ENCODE measurements at places on chromosomes 2 and 18.

DNA sequence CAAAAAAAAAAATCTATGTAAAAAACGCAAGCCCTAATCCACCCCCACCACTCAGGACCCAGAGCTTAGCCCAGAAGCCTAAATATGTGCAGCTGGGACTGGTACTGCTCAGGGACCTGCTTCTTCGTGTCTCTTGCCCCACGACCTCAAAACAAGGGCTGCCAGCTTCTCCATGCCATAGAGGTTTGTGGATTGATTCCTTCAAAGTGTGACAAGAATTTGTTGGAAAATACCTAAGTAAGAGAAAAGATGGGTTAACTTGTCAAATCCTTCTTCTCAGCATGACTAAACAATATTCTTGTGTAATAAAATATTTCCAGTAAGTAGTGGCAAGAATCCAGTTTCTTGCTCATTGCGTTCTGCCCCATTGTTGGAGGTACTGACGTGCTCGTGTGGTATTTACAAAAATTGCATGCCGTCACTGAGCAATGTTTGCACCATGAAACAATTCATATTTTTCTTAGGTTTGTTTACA, 825 bp upstream of the SCYGR1 start:
- no peak for DNase-seq

GRCh38 chr18:65936678-65937077, 185.9 kb downstream of the CDH7 start:
- no peak for DNase-seq

GRCh38 chr2:238912228-238912915, 64.5 kb downstream of the TWIST2 start:
- DNase-seq: no peak

- no peak for DNase-seq
These were observed 81.6 kb downstream of the PTGR3 start for GRCh38 chr18:75127143-75128021.

GRCh38 chr2:169301596-169302335, 60.6 kb downstream of the LRP2 start:
- no peak for DNase-seq

- no peak for DNase-seq
These were observed 11.3 kb upstream of the COPS8 start for GRCh38 chr2:237074211-237074993.

DNA sequence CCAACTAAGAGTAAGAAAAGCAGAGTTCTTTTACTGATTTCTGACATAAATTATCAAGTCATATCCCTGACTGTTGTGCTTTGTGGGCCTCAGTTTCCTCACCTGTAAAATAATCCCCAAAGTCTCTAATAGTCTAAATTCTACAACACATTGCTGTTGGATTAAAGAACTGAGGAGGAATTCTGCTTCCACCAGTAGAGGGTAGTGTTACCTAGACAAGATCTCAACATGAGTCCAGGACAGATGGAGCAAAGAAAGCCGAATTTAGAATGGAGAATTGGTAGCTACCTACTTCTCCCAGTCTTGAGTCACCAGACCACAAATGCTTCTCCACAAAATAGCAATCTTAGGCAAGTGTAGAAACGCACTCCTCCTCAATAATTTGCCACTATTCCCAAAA, 462.5 kb upstream of the FSHR start:
- no peak for DNase-seq

DNA sequence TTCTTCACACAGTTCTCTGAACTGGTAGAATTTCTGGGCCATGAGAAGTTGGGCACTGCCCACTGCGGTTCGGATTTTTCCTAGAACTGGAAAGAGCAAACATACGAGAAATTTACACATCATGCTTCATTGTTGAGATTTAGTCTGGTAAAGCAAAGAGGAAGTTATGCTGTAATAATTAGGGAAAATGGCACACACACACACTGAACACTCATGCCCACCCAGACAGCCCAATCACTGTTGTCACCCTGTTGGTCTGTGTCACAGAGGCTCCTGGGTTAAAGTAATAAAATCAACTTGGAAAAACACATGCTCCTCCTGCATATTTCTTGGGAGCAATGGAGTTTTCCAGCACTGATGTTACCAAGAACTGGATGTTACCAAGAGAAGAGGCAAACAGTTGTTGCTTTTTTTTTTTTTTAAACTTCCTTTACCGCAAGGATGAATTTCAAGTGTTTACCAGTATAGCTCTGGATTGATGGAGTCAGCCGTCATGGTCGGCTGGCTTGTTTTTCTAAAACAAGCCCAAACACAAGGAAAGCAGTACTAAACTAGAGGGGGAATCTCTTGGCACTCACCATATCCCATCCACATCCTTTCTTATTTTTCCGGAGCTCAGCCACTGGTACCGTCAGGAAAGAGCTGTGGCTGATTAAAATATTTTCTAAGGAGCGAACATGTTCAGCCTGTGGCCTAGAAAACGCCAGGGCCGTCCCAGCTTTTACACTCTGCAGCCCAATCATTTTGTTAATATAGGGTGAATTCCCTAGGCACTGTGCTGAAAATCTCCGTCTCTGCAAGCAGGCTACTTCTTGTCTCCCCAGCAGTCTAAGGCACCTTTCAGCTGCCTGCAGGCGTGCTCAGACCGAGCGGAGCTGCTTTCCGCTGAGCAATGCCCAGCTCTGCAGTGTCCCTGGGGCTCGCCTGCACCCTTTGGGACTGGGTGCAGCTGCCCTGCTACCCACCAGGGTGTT, 58.9 kb downstream of the TGIF1 start:
- no peak for DNase-seq

- no peak for DNase-seq
These were observed 7.1 kb downstream of the CAPN13 start for GRCh38 chr2:30800159-30800558.

GRCh38 chr2:236075802-236076201, 92.4 kb downstream of the GBX2 start:
- no peak for DNase-seq

GRCh38 chr2:50309503-50309902, 722.4 kb downstream of the NRXN1 start:
- no peak for DNase-seq

- peak; percentile 18 for DNase-seq
These were observed 89.0 kb downstream of the MARCHF4 start for GRCh38 chr2:216283038-216283900.

GRCh38 chr2:29040552-29040951, 33.8 kb downstream of the PCARE start:
- no peak for DNase-seq

- no peak for DNase-seq
These were observed 42.7 kb downstream of the SOCS6 start for GRCh38 chr18:70331456-70332097.

GRCh38 chr2:624096-624495, 53.1 kb downstream of the TMEM18 start:
- no peak for DNase-seq

GRCh38 chr2:201600906-201601305, 42.4 kb downstream of the TMEM237 start:
- DNase-seq: no peak

DNA sequence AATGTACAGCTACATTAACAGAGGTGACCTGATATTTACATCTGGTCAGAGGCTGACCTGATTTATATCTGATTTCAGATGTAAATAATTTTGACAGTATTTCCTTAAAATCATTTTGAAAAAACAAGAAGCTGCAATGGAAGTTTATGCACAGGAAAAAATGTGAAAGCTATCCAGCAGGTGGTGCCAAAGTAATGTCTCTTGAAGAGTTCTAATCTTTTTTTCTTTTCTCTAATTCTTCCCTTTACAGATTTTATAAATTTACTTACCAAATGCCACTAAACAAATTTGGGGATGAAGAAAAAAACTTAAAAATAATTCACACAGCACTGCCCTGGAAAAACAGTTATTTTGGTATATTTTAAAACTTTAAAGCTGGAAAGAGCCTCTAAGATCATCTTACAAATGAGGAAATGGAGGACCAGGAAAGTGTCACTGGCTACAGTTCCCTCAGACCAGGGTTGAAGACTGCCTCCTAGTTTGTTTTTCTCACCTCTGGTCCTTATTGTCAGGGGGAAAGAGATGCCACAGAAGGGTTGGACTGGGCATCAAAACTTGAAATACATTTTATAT, 16.4 kb upstream of the FBLN7 start:
- no peak for DNase-seq

GRCh38 chr2:189582809-189583192, 2.2 kb upstream of the SLC40A1 start:
- no peak for DNase-seq

- no peak for DNase-seq
These were observed 98.2 kb downstream of the DYNC1I2 start for GRCh38 chr2:171785450-171785849.

DNA sequence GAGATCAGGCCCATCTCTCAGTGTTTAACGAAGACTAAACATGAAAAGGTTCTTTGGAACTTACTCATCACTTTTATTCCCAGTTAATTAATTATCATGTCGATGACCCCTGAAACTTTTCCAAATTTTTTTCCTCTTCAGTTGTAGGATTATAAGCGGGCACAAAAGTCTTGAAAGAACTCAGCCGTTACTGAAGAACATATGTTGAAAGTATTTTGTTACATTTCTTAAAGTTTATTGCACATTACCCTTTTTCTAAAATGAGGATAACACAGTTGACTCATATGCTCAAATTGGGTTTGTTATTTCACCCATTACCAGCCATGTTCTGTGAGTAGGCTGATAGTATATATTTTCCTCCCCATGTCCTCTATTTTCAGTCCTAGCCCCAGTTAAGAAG, 75.9 kb upstream of the COL3A1 start:
- DNase-seq: no peak

- no peak for DNase-seq
These were observed 60.9 kb downstream of the ICOS start for GRCh38 chr2:203997481-203997880.

- DNase-seq: peak; percentile 75
These were observed 12.1 kb downstream of the CD226 start for GRCh38 chr18:69935319-69936190.

GRCh38 chr2:128727914-128728313, 409.2 kb upstream of the HS6ST1 start:
- DNase-seq: no peak

GRCh38 chr2:47309472-47309951, 93.4 kb upstream of the MSH2 start:
- no peak for DNase-seq

DNA sequence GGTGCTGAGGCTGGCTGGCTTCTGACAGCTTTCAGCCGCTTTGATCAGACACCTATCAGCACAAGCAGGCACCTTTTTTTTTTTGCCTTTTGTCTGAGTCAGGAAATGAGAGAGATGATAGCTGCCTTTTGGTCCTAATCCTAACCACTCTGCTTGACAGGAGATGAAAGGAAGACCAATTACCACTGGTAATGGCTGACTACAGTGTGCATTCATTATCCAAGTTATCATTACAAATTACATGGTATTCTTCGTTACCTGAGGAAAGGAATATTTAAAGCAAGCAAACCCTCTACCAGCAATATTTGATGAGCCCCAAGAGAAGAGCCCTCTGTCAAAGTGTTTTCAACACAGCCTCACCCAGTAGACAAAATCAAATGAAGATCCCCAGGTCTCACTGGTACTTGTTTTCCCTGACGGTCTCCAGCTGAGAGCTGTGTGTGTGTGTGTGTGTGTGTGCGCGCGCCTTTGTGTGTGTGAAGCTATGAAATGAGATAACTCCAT, 925.7 kb downstream of the DCDC2C start:
- DNase-seq: no peak

GRCh38 chr2:44751754-44752479, 189.6 kb upstream of the SIX3 start:
- no peak for DNase-seq

DNA sequence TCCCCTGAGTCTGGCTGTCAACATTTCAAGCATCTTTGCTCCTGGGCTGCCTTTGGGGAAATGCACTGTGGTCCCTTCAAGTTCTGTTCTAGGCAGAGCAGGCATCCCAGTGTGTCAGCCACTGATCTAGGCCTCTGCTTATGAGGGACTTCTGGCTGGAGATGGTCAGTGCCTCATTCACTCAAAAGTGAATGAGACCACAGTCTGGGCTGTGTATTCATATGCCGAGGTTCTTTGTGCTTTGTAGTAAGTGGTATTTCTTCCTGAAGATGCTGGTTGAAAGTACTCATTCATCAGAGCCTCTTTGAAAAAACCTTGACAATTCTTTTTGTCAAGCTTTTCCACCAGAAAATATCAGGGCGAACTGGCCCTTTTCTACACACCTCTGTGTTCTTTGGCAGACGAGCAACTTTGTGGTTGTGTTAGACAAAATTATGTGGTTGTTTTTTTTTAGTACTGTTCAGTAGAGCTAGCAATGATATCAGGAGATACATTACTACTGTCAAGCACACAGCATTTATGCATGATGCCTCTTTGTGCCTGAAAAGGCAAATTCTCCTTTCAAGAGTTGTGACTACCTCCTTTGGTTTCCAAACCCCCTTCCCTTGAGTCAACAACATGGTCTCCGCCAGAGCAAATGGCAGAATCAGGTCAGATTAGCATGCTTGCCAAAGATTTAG, 510.9 kb upstream of the NRP2 start:
- no peak for DNase-seq

DNA sequence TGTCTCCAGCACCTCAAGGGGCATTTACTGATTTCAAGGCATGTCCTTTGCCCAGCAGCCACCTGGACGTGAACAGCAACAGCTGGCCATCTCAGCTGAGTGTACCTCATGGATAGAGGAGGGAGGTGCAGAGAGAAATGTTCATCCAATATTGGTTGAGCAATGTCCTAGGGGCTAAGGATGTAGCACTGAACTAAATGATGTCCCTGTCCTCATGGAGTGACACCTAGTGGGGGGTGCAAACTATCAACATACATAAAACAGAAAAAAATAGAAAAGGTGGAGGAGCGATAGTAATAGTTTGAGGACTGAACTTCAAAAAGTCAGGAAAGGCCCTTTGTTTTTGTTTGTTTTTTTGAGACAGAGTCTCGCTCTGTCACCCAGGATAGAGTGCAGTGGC, 4.8 kb upstream of the UGGT1 start:
- no peak for DNase-seq

DNA sequence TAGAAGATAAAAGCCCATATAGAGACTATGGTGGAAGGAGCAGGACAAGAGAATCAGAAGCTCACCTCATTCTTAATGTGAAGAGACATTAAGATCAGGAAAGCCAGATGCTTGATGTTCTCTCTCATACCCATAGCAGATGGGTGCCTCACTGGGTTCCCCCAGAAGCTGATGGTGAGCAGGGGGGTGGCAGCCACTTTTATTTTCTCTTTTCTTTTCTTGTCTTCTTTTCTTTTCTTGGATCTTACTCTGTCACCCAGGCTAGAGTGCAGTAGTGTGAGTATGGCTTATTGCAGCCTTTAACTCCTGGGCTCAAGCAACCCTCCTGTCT, 14.8 kb upstream of the CXCR4 start:
- no peak for DNase-seq

DNA sequence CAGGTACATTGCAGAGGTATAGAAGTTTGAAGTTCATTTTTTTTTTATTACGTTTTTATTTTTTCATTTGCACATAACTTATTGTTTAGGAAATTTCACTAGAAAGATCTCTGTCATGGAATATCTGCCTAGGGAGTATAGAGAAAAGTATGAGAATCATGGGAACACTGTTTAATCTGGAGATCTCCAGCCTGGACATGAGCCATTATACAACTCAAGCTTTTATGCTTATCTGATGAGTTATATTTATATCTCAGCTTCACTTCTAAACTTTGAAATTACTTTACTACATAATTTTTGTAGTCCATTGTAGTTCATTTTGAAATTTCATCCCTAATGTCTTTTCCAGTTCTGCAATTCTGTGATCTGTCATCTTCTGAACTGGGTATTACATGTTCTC, 515.6 kb downstream of the ERBB4 start:
- no peak for DNase-seq

Data from activated T-cell treated with anti-CD3 and anti-CD28 coated beads for 48 hours (primary cell).